Frontal cortex (tissue), 4 donors: ENCODE measurements at places on chromosomes 1 and 21. TPM values are rescaled to one million over a fixed set of nuclear protein-coding genes. Genes with fewer than 3 reads are reported as not detected.

Gene TGFB2
- 19.6 TPM for total RNA-seq

Gene KRTAP13-2
- total RNA-seq: not detected

Gene SOAT1
- 15.9 TPM for total RNA-seq

Gene BRINP2
- 17.1 TPM for total RNA-seq

Gene HSD3B2
- not detected for total RNA-seq

Gene LRRC40
- total RNA-seq: 99.9 TPM

Gene RWDD3
- 15.9 TPM for total RNA-seq

Gene ARTN
- under 0.01 TPM for total RNA-seq

Gene CSTB
- total RNA-seq: 6.5 TPM

Gene OR10T2
- total RNA-seq: not detected

Gene KCNQ4
- total RNA-seq: 1.2 TPM

Gene RIPPLY3
- total RNA-seq: not detected

Gene C8A
- total RNA-seq: not detected

Gene AGT
- total RNA-seq: 4.1 TPM

Gene KCNJ15
- total RNA-seq: not detected

Gene LINGO4
- not detected for total RNA-seq

Gene RHD
- total RNA-seq: 0.41 TPM

Gene HIVEP3
- total RNA-seq: 12.6 TPM

Gene CLDN8
- not detected for total RNA-seq

Gene AKR7A3
- total RNA-seq: 1.2 TPM

Gene LCE2A
- not detected for total RNA-seq

Gene RAB3B
- 7.7 TPM for total RNA-seq

Gene KRTAP19-2
- not detected for total RNA-seq
